ENCODE measurements at places on chromosomes 16 and 17. TPM values are rescaled to one million over a fixed set of nuclear protein-coding genes. Genes with fewer than 3 reads are reported as not detected.

GRCh38 chr16:76583945-76584344 lies 306.7 kb downstream of the CNTNAP4 start:
- DNase-seq, result no peak

DNA sequence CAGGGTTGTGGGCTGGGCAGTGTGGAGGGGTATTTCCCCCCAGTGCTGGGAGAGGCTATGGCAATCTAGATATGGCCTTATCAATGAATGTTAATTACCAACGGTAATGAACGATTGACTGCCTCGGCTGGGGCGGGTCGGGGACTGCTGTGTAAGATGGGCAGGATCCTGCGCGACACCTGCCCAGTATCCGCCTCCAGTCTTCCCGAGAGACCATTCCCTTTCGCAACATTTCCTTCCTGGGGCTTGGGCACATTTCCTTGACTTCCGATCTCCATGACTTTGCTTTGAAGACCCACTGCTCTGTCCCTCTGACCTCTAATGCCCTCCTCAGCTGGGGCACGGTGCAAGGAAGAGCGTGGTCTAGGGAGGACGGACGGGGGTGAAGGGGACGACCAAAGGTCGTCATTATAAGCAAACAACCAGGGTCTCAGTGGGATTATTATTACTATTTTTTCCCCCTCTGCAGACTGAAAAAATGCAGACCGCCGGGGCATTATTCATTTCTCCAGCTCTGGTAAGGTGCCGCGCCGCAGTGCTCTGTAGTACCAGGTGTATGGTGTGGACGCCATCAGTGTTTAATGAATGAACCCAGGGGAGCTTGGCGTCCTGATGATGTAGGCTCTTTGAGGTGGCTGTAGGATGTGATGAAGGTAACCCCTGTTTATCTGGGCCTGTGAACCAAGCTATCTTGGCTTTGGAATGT lies 506 bp downstream of the ATP5MC1 start:
- no peak for DNase-seq

GRCh38 chr17:77209330-77209748 lies 68.6 kb downstream of the SEC14L1 start:
- no peak for DNase-seq

- no peak for DNase-seq
Observed at GRCh38 chr16:19488213-19488640, 33.7 kb downstream of the GDE1 start.

DNA sequence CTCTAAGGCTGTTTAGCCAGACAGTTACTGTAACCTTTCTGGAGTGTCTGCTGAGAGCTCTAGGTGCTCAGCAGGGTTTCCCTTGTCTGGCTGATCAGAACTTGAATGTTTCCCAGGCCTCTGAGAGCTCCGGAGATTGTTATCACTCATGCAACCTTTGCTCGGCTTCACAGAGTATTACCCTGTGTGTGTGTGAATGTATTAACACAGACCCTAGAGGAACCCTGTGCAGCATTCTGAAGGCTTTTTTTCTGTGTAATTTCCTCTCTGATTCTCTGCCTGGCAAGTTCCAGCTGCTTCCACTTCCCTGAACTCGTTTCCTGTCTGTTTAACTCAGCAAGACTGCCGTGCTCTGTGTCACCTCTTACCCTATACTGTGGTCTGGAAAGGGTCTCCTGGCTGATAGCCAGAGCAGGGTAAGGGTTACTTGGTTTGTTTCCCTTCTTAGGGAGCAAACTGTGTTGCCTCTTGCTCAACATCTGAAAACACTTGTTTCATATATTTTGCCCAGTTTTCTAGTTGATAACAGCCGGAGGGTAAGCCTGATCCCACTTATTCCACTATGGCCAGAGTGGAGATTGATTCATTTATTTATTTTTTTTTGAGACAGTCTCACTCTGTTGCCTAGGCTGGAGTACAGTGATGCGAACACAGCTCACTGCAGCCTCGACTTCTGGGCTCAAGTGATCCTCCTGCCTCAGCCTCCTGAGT lies 21.7 kb downstream of the PRMT7 start:
- DNase-seq, result no peak

DNA sequence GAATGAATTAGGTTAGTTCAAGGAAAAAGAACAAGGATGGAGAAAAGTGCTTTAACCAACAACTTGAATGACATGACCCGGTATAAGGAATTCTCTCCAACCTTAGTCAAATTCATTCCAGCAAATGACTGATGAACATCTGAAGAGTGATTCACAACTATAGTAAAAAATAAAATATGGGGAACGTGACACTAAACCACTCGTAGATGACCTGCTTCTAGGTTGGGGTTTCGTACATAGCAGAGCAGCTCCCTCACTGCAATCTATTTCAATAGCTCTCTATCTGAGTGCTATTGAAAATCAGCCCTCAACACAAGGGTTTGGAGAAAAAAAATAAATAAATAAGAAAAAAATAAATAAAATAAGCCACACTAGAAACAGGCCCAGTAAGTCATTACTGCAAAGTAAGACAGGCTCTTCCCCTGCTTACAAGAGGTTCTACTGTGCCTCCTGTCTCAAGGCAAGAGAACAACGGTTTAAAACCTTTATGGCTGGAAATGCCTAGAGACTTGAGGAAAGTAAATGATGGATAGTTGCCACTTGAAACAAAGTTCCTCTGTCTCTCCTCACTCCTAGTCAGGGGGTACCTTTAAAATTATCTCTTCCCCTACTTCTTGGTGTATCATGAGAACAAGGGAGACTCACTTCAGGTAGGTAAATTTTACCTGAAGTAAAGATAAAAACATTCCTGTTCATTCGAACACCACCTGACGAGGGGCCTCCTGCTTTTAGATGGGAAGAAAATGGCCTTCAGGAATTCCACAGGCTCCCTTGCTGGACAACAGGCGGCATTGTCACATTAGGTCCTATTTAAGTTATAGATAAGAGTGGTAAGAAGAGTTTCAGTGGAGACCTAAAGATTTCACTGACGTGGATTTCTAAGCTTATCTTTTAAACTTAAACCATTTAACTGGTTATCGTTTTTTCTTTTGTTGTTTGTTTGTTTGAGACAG lies 20.5 kb downstream of the COG7 start:
- no peak for DNase-seq

- DNase-seq, result no peak
Observed at GRCh38 chr17:27357236-27357635, 63.3 kb downstream of the WSB1 start.

DNA sequence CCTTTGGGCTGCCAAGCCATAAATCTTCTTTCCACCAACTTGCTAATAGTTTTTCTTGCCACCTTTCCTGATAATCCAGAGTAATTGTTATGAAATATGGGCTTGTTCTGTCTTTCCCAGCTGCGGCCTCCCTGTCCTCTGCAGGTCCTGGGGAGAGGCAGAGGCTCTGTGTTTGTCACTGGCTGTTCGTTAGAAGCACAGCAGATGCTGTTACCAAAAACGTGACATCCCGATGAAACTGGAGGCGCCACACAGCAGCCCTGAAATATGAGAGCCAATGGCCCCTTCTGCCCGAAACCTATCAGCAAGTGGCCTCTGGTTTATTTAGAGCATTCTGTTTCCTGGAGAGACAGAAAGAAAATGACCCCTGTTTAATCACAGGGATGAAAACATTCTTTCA lies 115.1 kb upstream of the ANKFN1 start:
- DNase-seq, result no peak

The RAPGEFL1 gene
- 23.3 TPM for total RNA-seq

Data from neural crest cell (in vitro differentiated cells).